ENCODE measurements at places on chromosomes 11 and 22.

DNA sequence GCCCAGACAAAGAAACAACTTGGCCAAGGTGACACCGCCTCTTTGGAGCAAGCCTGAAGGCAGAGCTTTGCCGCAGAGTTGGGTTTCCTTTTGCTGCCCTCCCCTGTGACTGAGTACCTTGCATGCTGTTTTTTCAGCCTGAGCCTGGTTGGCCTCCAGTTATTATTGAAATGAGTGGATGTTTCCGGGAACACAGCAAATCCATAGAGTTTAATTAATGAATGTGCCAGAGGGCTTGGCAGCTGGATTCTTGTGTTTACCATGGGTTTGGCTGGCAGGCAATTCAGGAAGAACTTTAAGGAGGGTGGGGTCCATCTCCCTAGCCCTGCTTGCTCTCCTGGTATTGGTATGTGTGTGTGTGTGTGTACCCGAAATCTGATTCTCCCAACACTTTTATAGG lies 65.6 kb upstream of the CRYBB3 start:
- no peak for DNase-seq

DNA sequence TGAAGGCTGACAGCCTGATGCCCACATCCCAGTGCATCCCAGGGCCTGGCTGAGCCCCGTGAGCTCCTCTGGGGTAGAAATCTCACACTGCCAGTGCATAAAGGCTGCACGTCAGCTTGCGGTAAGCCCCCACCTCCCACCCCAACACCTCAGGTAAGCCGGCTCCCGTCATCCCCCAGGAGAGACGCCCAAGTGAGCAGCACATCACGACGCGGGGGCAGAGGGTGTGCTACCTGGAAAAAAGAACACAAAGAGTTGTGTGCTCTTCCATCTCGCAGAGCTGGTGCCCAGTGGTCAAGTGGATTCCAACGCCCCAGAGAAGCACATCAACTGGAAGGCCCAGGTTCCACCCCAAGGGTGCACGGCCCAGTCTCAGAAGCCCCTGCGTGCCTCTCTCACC lies 50.0 kb downstream of the IGSF9B start:
- peak; percentile 32 for DNase-seq

GRCh38 chr22:25348391-25348790 lies 129.0 kb downstream of the CRYBB2 start:
- no peak for DNase-seq

- no peak for DNase-seq
Observed at GRCh38 chr11:26193694-26194365, 138.1 kb upstream of the ANO3 start.

DNA sequence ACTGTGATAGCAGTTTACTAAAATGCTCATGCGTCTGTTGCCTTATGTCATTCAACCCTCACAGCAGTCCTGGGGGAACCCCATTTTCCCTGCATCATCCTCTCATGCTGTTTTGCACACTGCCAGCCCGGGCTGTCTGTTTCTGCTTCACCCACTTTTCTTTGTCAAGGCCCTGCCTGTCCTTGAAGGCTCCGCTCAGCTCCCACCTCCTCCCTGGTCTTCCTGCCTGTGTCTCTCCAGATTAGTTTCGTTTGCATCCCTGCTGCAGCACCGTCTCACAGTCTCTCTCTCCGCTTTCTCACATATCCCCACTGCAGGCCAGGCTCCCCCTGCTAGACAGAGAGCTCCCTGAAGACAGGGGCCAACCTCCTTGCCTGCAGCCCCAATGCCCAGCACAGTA lies 29.9 kb downstream of the SERPINH1 start:
- no peak for DNase-seq
